ENCODE measurements at places on chromosomes 13 and 19. TPM values are rescaled to one million over a fixed set of nuclear protein-coding genes. Genes with fewer than 3 reads are reported as not detected.

Gene CLEC17A
- not detected for total RNA-seq

Gene TGDS
- 8.1 TPM for total RNA-seq

Gene IL11
- 14.6 TPM for total RNA-seq

Gene SMIM24
- 0.90 TPM for total RNA-seq

Gene TMEM59L
- total RNA-seq = 7.0 TPM

All from A549 treated with Hydrocortisone at 1 μM for 4 hours (cell line).